ENCODE measurements at places on chromosomes 11 and 22.

DNA sequence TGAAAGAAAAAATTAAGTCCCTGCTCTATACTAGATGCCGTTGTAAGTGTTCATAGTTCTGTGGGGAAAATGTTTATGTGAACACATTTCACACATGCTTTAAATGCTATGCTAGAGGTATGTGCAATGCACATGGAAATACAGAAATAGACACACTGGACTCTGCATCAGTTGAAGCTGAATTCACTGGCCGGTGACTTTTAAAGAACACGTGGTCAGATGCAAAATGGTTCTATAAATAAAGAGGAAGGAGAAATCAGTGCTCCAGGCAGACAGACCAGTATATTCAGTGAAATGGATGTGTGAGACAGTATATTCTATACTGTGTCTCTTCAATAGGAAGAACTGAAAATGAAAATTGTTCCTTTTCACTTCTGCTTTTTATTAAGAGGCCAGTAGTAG is 29.9 kb downstream of the TRPC6 start:
- no peak for DNase-seq

DNA sequence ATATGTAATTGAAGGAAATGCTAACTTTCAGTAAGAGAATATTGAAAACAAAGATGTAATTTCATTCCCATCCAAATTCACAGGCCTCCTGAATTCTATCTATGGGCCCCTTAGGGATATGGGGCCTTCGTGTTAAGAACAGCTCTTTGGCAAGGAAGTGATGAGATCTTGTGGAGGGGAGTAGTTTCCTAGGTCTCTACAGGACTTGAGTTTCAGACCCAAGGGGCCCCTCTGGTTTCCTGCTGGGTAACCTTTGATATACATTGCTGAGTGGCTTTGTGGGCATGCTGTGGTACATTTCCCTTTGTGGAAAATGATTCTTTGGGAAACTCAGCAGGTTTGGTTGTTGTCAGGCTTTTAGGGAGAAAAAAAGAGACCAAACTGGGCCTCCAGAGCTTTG is 6.2 kb downstream of the STIM1 start:
- DNase-seq, result no peak

GRCh38 chr11:59247531-59248227 is 35.0 kb upstream of the MPEG1 start:
- no peak for DNase-seq

- no peak for DNase-seq
These were observed 3.8 kb upstream of the RFPL2 start for GRCh38 chr22:32208681-32209080.

- DNase-seq, result no peak
These were observed 463 bp upstream of the PTPMT1 start for GRCh38 chr11:47564933-47565339.

DNA sequence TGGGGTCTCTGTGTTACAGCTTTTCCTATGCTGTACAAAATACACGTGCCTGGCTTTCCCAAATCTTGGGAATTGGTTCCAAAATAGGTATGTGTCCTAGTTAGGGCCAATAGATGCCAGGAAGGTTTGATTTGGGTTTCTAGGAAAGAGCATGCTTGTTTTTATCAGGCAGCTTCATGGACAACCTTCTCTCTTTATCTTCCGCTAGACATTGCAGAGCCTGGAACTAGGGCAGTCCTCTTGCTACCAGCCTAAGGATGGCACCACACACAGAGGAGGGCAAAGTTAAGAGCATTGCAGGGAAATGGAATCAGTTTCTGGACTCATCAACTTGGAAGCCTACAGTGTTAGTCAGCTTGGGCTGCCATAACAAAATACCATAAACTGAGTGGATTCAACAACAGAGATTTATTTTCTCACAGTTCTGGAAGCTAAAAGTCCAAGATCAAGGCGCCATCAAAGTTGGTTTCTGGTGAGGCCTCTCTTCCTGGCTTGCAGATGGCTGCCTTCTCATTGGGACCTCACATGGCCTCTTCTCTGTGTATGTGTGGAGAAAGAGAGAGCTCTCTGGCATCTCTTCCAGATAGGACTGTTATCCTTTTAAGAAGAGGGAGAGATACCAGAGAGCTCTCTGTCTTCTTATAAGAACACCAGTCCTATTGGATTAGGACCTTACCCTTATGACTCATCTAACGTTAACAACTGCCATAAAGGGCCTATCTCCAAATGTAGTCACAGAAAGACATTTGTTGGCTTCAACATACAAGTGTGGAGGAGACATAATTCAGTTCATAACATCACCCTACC is 27.3 kb upstream of the CREB3L1 start:
- DNase-seq, result no peak

- DNase-seq, result no peak
These were observed 18.1 kb upstream of the PRR5 start for GRCh38 chr22:44683881-44684280.

DNA sequence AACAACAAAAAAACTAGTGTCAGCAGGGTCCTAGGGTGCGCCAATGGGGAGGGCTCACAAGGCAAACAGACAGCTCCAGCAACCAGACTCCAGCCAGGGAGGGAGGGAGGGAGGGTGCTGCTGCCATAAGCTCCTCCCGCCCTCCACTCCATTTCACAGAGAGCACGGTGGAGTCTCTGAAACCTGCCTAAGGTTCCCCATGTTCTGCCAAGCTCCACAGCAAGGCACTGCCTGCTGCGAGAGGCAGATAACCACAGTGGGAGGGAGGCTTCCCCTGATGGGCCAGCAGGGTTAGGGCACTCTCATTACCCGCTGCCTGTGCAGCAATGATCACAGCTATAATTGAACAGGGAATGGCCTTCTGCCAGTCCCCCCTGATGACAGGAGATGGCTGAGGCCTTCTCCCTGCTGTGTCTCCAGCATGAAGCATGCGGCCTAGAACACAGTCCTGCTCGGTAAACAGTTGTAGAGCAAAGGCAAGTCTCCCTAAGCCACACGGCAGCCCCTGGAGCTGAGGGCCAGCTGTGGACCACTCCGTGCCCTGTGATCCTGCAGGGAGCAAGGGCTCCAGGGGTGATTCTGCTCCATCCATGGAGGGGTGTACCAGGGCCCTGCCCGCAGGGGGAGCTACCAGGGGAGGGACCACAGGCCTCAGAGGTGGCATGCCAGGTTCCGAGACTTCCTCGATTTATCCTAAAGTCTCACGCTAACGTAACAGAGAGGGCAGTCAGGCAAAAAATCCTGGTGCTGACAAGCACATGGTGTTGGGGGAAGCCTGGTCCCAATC is 42.9 kb downstream of the PC start:
- DNase-seq, result no peak

GRCh38 chr22:23841736-23842445 is 3.1 kb upstream of the DERL3 start:
- no peak for DNase-seq

- peak; percentile 1 for DNase-seq
These were observed 47.3 kb upstream of the SYN3 start for GRCh38 chr22:33105501-33105911.

GRCh38 chr22:35629406-35630216 is 12.5 kb upstream of the MB start:
- peak; percentile 98 for DNase-seq

GRCh38 chr22:19942157-19943081 is 801 bp upstream of the TXNRD2 start:
- DNase-seq, result peak; percentile 48

DNA sequence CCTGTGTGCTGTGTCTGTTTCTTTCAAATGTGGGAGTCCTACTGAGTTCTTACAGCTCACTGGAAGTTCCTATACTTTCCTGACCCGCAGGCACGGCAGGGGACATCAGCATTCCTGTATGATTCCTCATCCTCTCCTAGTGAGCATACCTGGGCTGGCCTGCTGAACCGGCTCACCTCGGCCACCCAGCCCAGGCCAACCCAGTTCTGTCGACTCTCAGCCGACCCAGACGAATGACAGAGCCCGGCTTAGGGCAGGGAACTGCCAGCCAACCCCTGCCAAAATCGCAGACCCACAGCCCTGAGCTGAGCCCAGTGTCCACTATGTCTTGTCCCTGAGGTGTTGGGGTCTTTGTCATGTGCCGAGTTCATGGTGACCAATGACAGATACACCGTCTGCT is 339.7 kb downstream of the BRD1 start:
- no peak for DNase-seq

DNA sequence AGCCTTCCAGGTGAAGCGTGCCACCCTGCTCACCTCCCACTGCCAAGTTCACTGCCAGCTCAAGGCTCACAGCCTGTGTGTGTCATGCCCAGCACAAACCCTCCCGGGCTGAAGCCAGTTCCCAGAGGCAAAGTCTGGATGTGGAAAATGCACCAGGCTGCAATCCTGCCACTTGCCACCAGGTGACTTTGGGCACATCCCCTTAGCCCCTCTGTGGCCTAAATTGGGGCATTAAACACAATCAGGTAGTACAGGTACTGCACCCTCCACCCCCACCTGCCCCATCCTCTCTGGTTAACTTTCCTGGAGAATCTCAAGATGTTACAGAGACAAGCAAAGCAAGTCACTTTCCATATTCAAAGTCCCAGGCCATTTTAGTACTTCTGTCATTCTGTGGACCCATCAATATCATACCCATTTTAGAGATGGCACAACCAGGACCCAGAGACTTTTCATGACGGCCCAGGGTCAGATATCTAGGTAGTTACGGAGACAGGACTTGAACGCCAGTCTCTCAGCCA is 1.8 kb upstream of the RASD2 start:
- DNase-seq, result no peak

- DNase-seq, result no peak
These were observed 123.4 kb downstream of the SLC17A6 start for GRCh38 chr11:22461626-22462025.

DNA sequence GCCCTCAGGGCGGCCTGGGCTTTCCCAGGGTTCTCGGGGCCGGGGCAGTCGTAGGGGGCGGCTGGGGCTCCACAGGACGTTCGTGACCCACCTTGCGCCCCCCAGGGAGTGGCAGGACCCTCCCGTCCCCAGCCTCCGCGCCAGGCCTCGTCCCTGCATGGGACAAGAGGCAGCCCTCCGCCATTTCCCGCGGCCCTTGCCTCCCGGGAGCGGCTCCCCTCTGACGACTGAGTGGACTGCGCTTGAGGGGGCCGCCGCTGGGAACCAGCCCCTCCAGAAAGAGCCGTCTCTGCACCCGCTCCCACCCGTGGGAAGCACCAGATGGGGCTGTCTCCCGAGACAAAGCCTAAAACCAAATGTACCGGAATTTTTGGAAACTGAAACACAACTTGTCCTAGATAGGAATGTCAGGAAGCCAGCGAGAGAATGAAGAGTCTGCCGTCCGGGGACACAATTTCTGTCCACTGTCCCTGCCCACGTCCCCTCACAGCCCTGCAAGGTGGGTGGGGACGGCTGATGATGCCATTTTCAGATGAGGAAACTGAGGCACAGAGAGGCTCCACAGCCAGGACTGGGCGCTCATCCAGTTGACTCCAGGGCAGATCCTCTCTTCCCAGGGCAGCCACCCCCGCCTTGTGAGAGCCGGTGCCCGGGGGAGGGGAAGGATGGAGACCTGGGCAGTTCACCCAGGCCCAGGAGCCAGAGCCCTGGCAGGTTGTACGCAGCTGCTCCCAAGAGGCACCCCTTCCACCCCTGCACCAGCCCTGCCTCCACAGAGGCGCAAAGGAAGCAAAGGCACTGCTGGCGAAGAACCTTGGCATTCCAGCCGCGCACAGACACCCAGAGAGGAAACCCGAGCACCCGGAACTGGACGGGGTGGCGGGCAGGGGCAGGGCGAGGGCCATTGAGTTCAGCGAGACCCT is 18.1 kb upstream of the PICK1 start:
- DNase-seq, result no peak

DNA sequence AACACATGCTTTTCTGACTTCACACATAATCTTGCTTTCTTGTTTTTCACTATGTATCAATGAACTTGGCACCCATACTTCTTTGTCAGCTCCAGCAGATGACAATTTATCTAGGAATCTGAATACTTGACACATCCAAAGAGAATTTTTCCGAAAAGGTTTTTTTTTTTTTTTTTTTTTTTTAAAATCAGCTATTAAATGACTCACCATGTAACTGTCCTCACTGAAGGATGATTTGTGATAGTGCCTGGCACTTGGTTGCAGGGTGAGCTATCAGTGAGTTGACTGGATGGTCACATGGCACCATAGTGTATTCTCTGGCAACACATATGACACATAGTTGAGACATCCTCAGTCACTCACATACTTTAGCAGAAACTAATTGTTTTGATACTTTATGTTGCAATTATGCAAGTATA is 133.4 kb upstream of the E2F8 start:
- peak; percentile 95 for DNase-seq

DNA sequence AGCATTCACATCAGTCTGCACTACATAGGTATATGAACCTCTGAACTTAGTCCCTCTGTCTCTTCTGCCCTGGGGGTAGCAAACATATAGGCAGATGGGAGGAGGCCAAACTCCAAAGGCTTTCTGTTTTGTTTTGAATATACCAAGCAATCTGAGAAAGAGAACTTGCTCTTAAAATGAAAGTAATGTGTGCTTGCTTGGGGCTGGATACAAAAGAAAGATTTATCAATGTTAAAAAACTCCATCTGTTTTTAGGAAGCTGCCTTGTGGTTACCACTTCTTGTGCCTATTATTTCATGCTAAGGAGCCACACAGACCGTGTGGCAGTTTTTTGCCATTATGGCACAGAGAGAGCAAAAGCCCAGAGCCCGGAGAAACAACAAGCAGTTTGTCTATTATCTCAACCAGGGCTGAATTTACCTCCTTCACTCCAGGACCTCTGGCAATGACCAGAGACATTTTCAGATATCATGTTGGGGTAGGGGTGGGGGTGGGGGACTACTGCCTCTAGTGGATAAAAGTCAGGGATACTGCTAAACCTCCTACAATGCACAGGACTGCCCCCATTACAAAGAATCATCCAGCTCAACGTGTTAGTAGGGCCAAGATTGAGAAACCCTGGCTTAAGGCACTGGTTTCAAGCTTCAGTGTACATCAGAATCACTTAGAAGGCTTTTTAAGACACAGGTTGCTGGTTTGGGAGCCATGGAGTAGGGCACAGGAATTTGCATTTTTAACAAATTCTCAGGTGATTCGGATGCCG is 124.2 kb downstream of the APIP start:
- DNase-seq, result no peak

- no peak for DNase-seq
These were observed 4.4 kb upstream of the SREBF2 start for GRCh38 chr22:41828516-41828915.

DNA sequence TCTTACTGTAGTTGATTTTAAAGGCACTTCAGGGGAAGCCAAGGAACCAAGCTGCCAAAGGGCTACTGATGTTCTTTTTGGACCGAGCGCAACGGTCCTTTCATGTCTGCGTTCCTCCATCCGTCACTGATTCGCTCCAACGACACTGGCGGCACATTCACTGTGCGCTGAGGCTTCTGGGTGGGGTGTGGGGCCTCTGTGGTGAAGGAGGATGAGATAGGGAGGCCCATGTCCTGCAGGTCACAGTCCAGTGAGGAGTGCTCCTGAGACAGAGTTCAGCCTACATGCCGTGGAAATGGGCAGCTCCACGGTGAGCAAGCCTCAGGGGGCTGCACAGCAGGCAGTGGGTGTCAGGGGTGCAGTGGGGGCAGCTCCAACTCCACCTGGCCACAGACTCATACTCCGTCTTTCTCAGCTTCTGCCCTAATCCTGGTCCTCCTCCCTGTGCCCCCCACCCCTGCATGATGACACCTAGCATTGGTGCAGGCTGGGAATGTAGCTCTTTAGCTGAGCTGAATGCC is 87.8 kb upstream of the SHANK2 start:
- DNase-seq, result no peak
